ENCODE measurements at places on chromosomes 5 and 9.
A peak's percentile ranks its signal among the peaks of the same experiment; 100 is the strongest.

DNA sequence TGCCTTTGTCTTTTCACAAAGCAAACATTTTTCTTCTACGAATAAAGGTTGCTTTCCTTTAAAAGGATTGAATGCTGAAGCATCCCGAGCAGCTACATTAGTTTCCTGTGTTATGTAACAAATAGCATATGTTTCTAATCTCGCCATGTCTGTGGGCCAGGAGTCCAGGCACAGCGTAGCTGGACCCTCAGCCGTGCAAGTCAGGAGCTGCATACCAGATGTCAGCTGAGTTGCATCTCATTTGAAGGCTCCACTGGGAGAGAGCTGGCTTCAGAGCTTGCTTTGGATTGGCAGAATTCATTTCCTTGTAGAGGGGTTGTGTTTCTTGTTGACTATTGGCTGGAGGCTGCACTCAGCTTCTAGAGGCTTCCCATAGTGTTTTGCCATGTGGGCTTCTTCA, 16.0 kb upstream of the GOLPH3 start:
- no peaks in the 10 kb centered on the region for H3K36me3 ChIP-seq
- H3K4me1 ChIP-seq = no peaks in the 10 kb centered on the region
- H3K4me3 ChIP-seq = no peak overlapping the region
- H3K27ac ChIP-seq = no peak overlapping the region
- H3K27me3 ChIP-seq = peaks cover 7% of the 10 kb centered on the region

DNA sequence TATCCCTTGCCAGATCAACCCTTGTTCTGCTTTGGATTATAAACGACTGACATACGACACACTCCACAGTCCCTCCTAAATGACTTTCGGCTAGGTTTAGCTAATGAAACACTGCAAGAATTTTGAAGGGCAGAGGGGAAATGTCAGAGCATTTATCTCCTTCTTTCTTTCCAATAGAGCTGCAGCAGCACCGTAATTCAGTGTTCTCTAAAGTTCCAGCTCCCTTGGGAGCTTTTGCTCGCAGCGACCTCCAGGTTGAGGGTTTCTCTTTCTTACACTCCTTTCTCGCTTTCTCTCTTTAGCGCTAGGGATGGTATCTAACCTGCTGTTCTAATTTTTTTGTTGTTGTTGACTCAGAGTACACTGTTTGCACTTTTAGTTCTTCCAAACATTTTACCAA, 467.1 kb upstream of the ST8SIA4 start:
- no peak overlapping the region for H3K27ac ChIP-seq
- no peaks in the 10 kb centered on the region for H3K4me1 ChIP-seq
- no peaks in the 10 kb centered on the region for H3K27me3 ChIP-seq
- no peaks in the 10 kb centered on the region for H3K36me3 ChIP-seq

- H3K4me1 ChIP-seq = peaks cover 59% of the 10 kb centered on the region
- H3K27ac ChIP-seq = peak overlapping the region; percentile 94
- H3K4me3 ChIP-seq = peak overlapping the region; percentile 47
- DNase-seq = peak; percentile 85
- peaks cover 62% of the 10 kb centered on the region for H3K36me3 ChIP-seq
Measured at GRCh38 chr5:458547-459353, 15.8 kb downstream of the EXOC3 start.

- peaks cover 14% of the 10 kb centered on the region for H3K27me3 ChIP-seq
- no peak overlapping the region for H3K27ac ChIP-seq
- H3K36me3 ChIP-seq = no peaks in the 10 kb centered on the region
- DNase-seq = no peak
- H3K4me3 ChIP-seq = no peak overlapping the region
Measured at GRCh38 chr5:123115020-123115419, 26.0 kb downstream of the PRDM6 start.

DNA sequence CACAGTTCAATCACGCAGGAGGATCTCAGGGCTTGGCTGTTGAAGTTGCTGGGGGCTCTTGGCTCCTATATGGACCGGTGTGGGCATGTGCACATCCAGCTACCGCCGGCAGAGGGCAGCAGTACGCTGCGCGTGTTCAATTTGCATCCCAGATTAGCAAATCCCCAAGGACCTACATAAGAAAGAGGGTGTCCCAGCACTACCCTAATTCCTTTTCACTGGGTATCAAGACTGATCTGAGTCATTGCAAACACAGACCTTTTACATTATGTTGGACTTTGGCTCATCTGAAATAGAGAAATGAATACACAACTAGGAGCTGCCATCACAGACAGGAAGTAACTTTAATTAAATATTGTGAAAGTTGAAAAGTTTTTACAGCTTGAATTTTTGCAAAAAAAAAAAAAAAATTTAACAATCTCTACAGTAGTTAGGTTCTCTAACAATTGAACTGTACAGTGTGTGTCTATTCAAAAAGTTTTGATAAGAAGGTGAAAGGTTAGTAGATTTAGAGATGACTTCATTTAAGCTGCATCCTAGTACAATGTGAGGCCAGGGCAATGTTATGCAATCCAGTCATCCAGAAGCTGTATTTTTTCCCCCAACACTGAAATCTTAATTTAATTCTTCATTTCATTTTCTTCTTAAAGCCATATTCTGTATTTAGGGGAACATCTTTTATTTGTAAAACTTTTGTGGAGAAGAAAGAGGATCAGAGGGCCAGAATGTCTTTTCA, 404.0 kb downstream of the EBF1 start:
- H3K4me1 ChIP-seq = peaks cover 2% of the 10 kb centered on the region
- H3K36me3 ChIP-seq = no peaks in the 10 kb centered on the region
- no peak overlapping the region for H3K4me3 ChIP-seq
- no peak overlapping the region for H3K27ac ChIP-seq

- peaks cover 2% of the 10 kb centered on the region for H3K27me3 ChIP-seq
- H3K27ac ChIP-seq = no peak overlapping the region
- no peaks in the 10 kb centered on the region for H3K36me3 ChIP-seq
- no peak overlapping the region for H3K4me3 ChIP-seq
Measured at GRCh38 chr9:35951736-35952135, 6.2 kb downstream of the OR2S2 start.

GRCh38 chr5:14716755-14717752, 52.5 kb downstream of the OTULIN start:
- peaks cover 45% of the 10 kb centered on the region for H3K36me3 ChIP-seq
- no peak overlapping the region for H3K4me3 ChIP-seq
- peak; percentile 7 for DNase-seq
- no peaks in the 10 kb centered on the region for H3K27me3 ChIP-seq
- H3K4me1 ChIP-seq = peaks cover 27% of the 10 kb centered on the region
- peak overlapping the region; percentile 2 for H3K27ac ChIP-seq

GRCh38 chr5:16856531-16856930, 79.6 kb downstream of the MYO10 start:
- H3K27me3 ChIP-seq = no peaks in the 10 kb centered on the region
- no peaks in the 10 kb centered on the region for H3K4me1 ChIP-seq
- no peak overlapping the region for H3K4me3 ChIP-seq
- no peak for DNase-seq
- H3K27ac ChIP-seq = no peak overlapping the region
- no peaks in the 10 kb centered on the region for H3K36me3 ChIP-seq

- H3K27me3 ChIP-seq = no peaks in the 10 kb centered on the region
- peaks cover 3% of the 10 kb centered on the region for H3K36me3 ChIP-seq
- H3K4me3 ChIP-seq = peak overlapping the region; percentile 82
- peak; percentile 57 for DNase-seq
- peak overlapping the region; percentile 84 for H3K27ac ChIP-seq
Measured at GRCh38 chr9:89606049-89606623, 1.3 kb downstream of the GADD45G start.

DNA sequence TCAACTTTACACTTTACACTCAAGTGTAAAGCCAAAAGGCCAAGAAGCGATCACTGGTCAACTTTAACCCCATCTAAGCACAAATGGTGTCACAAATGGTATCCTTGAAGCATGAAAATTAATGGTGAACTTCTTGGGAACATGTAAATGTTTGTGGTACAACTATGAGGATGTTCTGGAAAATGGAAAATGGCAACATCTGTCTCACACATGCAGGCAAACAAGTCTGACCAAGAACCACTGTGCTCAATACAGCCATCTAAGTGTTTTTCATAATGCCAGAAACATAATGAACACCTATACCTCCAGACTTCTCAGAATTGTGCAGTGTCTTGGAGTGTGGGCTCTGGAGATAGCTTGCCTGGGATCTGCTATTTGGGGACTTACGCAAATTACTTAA, 171.0 kb downstream of the GLIS3 start:
- H3K4me3 ChIP-seq = no peak overlapping the region
- H3K27me3 ChIP-seq = no peaks in the 10 kb centered on the region

DNA sequence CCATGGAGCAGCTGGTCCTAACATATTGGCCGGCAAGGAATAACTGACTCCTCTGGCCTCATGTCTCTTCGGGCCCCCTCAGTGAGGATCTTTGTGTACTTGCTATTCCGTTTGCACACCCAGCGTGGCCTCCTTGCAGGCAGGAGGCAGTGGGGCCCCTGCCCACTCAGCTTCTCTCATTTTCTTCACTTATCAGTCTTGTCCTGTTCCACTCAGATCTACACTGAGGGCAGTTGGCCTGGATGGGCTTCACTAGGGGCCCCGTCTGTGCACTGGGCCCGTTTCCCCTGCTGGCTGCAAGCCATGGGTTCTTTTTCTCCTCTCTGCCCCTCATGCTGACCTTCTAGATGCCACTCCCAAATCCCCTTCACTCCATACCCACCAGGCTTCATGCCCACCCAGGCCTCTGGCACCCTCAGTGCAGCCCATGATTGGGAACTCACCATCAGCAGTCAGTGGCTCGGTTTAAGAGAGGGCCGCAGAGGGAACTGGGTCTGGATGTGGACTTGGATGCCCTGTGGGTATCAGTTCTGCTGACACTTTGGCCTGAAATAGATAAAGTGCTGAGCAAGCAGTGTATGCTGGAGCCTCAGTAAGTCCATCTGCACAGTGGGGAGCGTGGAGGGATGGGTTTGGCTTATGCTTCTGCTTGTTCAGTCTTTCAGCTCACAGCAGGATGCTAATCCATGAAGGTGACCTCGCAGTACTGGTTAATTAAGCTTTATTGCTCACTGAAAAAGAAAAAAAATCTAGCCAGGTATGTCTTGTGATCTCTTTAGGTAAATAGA, 57.9 kb downstream of the ERBIN start:
- H3K4me3 ChIP-seq = no peak overlapping the region
- H3K27me3 ChIP-seq = no peaks in the 10 kb centered on the region
- H3K36me3 ChIP-seq = no peaks in the 10 kb centered on the region
- peaks cover 59% of the 10 kb centered on the region for H3K4me1 ChIP-seq
- H3K27ac ChIP-seq = no peak overlapping the region

- no peak overlapping the region for H3K4me3 ChIP-seq
- H3K27me3 ChIP-seq = no peaks in the 10 kb centered on the region
- H3K4me1 ChIP-seq = no peaks in the 10 kb centered on the region
- H3K27ac ChIP-seq = no peak overlapping the region
- DNase-seq = no peak
Measured at GRCh38 chr9:17148324-17148723, 13.5 kb downstream of the CNTLN start.

DNA sequence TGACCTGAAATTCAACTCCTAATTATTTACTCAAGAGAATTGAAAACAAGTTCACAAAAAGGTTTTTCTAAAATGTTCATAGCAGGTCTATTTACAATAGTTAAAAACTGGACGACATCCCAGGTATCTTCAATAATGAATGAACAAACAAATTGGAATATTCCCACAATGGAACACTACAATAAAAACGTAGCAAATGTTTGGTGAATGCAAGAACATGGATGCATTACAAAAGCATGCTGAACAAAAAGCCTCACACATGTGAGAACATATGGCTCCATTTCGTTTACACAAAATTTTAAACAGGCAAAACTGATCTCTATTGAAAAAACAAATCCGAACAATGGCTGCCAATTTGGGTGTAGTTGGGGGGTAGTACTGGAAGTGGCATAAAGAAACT, 669.9 kb downstream of the MTRR start:
- H3K27ac ChIP-seq = no peak overlapping the region
- H3K36me3 ChIP-seq = no peaks in the 10 kb centered on the region
- H3K4me3 ChIP-seq = no peak overlapping the region
- H3K27me3 ChIP-seq = no peaks in the 10 kb centered on the region
- no peaks in the 10 kb centered on the region for H3K4me1 ChIP-seq
- DNase-seq = no peak

GRCh38 chr9:112046181-112046580, 128.9 kb downstream of the SUSD1 start:
- peaks cover 16% of the 10 kb centered on the region for H3K4me1 ChIP-seq
- H3K36me3 ChIP-seq = peaks cover 14% of the 10 kb centered on the region
- H3K27me3 ChIP-seq = no peaks in the 10 kb centered on the region
- H3K4me3 ChIP-seq = no peak overlapping the region

DNA sequence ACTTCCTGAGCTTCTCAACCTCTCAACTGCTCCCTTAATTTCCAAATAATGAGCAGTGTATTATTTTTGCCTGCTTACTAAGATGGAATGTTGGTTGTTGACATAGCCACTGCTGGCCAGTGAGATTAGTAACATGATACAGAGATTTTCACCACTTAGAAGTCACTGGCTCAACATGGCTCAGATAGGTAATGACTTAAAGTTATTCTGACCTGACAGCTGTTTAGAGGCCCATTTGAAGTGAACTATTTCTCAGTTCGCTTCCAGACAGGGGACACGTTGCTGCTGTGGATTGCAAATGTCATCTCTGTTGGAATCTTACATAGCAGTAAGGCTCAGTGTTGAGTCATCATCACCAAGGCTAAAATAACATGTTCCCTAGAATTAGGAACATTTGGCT, 490.2 kb downstream of the TLE4 start:
- no peak overlapping the region for H3K4me3 ChIP-seq
- no peaks in the 10 kb centered on the region for H3K36me3 ChIP-seq
- H3K27ac ChIP-seq = no peak overlapping the region
- no peak for DNase-seq
- no peaks in the 10 kb centered on the region for H3K4me1 ChIP-seq

GRCh38 chr9:126650404-126651341, 36.9 kb downstream of the LMX1B start:
- no peak overlapping the region for H3K27ac ChIP-seq
- no peak overlapping the region for H3K4me3 ChIP-seq
- no peaks in the 10 kb centered on the region for H3K36me3 ChIP-seq
- H3K4me1 ChIP-seq = no peaks in the 10 kb centered on the region
- peaks cover 58% of the 10 kb centered on the region for H3K27me3 ChIP-seq

DNA sequence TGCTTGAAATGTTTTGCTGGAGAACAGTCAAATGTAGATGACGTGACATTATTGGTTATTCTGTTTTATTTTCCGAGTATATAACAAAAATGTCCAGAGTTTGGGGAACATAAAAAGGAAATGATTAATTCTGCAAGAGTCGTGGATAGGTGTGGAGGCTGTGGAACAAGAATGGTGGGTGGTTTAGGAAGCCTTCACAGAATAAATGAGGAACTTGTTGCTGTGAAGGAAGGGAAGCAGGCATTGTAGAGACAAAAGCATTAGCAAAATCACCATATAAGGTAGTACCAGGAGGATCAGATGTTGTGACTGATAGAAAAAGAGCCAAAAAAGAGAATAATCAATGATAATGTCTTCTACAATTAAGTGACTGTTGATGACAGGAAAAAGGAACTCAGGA, 66.2 kb upstream of the CNTLN start:
- no peak for DNase-seq
- H3K36me3 ChIP-seq = no peaks in the 10 kb centered on the region
- no peak overlapping the region for H3K27ac ChIP-seq
- no peak overlapping the region for H3K4me3 ChIP-seq
- H3K4me1 ChIP-seq = no peaks in the 10 kb centered on the region

GRCh38 chr5:116361171-116361967, 213.3 kb downstream of the SEMA6A start:
- peaks cover 21% of the 10 kb centered on the region for H3K36me3 ChIP-seq
- no peak overlapping the region for H3K4me3 ChIP-seq
- no peak for DNase-seq

- no peaks in the 10 kb centered on the region for H3K36me3 ChIP-seq
- H3K27me3 ChIP-seq = peaks cover 37% of the 10 kb centered on the region
- H3K4me1 ChIP-seq = peaks cover 2% of the 10 kb centered on the region
- H3K4me3 ChIP-seq = peak within 1 kb of the TSS; percentile 16
- peak; percentile 19 for DNase-seq
Measured at GRCh38 chr9:38423973-38424843, at the start of gene IGFBPL1. Gene IGFBPL1 (minus strand): TSS chr9:38424454. CDS start chr9:38424424, 30 bp downstream.

- H3K4me1 ChIP-seq = no peaks in the 10 kb centered on the region
- no peak for DNase-seq
- peaks cover 58% of the 10 kb centered on the region for H3K36me3 ChIP-seq
- no peak overlapping the region for H3K27ac ChIP-seq
- H3K27me3 ChIP-seq = no peaks in the 10 kb centered on the region
Measured at GRCh38 chr9:111533099-111533790, 8.3 kb downstream of the ZNF483 start.
